SHP77 treated with DMSO at 0.1 percent for 48 hours (cell line): ENCODE measurements at places on chromosomes 16 and 17.
A peak's percentile ranks its signal among the peaks of the same experiment; 100 is the strongest.

DNA sequence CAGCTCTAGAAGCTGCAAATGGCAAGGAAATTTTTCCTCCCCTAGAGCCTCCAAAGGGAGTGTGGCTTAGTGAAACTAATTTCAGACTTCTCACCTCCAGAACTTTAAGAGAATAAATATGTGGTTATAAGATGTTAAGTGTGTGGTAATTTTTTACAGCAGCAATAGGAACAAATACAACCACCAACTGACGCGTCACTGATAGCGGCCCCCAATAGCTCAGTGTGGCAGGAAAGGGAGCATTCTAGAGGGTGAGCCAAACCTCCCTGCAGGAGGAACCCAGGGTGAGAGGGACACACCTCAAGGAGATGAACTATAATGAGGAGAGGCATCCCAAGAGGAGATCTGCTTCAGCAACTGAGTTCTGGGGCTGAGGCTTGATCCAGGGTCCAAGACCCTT is 4.0 kb downstream of the CCL4 start:
- no peak for DNase-seq

DNA sequence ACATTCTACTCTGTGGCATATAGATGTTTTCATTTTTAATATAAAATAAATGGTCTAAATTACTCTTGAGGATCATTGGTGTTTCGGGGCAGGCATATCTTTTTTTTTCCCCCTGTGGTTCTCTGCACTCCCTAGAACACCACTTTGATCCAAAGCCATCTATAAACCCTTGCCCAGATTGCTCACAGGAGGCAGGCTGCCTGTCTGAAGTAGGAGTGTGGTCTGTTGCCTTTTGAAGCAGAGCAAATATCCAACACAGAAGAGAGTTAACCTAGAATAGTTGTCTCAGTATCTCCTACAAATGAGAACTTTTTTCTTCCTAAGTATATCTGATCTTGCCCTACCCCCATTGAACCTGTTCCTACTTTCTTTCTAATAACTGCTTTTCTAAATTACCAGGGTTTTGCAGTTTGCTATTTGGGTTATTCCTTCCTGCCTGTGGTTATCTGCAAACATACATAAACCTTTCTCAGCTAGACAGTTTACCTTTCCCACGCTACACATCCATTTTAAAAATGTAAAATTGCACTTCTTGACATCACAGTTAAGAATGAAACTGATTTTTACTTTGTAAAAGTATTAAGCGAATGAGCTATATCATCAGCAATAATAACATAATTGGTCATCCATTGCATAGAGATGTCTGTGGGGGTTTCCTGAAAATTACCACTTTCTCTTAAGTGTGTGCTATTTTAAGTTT is 4.7 kb upstream of the CMTM1 start:
- DNase-seq: no peak

GRCh38 chr16:77043076-77043475 is 147.9 kb upstream of the MON1B start:
- DNase-seq: peak; percentile 31

DNA sequence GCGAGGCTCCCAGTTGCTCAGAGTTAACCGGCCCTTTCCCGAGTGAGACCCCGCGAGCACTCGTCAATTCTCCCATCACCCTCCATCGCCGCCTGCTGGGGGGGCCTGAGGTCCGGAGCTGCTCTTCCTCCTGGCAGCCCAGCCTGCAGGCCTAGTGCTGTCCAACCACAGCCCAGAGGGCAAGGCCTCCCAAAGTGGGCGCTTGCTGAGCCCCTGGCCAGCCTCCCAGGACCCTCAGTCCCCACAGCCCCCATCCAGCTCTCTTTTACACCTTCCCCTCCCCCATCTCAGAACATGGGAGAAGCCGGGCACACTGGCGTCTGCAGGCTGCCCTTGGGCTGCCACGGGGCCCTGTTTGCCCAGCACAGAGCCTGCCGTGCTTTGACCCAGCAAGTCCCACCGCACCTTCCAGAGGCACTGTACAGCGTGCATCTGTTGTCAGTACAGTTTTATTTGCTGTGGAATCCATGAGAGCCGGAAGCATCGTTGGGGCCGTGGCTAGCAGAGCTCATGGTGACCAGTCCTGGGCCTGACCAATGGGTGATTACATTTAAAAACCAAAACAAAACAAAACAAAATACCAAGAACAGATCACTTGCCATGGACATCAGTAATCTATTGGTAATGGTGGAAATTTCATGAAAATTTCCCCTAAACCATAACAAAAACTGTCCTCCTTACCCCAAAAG is 96.1 kb upstream of the CBX4 start:
- no peak for DNase-seq

- DNase-seq: no peak
Measured at GRCh38 chr17:83036193-83036592, 43.2 kb upstream of the METRNL start.

DNA sequence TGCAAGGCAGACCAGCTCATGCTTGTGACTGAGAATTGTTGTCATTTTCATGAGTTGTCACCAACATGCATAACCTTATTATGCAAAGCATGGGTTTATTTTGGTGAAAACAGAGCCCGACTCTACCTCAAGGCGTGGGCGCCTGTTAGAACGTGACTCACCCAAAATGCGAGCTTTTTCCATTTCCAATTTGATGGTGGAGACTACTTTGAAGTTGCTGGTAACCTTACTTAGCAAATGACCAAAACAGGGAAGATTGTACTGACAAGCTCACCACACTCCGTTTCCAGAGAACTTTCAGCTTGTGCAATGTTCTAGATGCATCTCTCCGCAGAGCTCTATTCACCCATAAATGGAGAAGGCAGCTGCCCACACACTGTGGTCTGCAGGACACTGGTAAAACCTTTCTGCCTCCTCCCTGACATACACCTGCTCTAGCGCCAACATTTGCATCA is 284.5 kb downstream of the MAF start:
- DNase-seq: no peak

DNA sequence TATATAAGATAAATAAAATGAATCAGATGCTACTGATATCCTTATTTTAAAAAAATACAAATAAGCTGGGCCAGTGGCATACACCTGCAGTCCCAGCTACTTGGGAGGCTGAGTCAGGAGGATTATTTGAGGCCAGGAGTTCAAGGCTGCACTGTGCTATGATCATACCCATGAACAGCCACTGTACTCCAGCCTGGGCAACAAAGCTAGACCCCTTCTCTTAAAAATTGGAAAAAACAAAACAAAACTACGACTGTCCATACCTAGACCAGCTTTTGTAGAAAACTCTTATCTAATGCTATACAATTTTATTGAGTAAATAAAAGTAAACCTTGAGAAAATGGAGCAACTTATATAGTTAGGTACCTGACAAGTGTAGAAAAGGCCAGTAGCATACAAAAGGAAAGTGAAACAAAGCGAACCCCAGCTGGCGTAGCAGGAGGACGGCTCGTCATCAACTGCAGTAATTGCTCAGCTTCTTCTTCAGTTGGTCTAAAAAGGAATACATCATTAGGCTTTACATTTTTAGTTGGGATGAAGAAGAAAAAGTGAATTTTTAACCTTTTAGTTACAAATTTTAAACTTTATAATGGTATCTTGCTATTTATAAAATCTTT is 23.6 kb downstream of the INTS2 start:
- no peak for DNase-seq

- no peak for DNase-seq
Measured at GRCh38 chr16:89693931-89694783, 7.3 kb downstream of the SPATA2L start.

DNA sequence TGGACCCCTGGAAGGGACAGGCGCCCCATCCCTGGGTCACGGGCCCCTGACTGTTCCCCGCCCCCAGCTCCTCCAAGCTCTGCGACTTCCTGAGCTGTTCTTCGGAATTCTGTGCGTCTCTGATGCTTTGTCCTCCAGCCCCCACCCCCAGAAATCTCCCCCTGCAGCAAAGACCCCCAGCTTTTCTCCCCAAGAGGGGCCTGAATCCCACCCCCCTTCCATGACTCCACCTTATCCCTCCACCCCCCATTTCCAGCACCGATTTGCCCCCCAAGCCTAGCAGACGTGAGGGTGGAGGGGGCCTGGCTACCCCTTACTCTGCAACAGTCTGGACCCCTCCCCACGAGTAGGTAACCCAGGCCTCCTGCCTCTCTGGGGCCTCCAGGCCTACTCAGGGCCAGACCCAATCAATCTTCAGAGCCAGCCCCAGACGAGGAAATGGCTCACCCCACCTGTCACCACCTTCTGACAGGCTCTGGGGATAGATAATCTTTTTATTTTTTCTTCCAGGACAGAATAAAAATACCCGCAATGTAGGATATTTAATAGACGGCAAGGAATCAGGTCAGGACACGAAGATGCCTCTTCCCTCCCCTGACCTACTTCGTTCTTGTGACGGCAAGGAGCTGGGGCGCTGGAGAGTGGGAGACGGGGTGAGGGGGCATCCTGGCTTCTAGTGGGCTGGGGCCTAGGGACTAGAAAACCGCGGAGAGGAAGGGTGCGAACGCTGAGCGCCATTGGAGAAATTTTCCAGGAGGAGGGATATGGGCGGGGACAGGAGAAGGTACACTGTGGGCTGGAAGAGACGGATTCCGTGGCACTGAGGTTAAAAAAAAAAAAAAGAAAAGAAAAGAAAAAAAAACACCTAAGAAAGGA is 744 bp upstream of the PLXDC1 start:
- no peak for DNase-seq

DNA sequence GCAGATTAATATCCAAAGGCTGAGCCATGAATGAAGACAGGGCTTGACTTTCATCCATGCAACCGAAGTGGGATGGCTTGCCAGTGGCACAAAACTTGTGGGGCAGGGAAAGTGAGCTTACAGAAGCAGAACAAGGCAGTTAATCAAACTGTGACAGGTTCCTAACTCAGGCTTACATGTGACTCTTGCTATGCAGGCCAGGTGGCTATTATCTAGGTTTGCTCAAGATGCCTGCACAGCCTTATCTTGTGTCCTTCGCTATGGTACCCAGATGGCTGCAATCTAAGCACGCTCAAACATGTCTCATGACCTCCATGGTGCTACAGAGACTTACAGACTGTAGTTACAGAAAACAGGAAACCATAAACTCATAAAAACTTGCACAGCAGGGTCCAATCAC is 8.6 kb upstream of the DNAH9 start:
- DNase-seq: no peak

DNA sequence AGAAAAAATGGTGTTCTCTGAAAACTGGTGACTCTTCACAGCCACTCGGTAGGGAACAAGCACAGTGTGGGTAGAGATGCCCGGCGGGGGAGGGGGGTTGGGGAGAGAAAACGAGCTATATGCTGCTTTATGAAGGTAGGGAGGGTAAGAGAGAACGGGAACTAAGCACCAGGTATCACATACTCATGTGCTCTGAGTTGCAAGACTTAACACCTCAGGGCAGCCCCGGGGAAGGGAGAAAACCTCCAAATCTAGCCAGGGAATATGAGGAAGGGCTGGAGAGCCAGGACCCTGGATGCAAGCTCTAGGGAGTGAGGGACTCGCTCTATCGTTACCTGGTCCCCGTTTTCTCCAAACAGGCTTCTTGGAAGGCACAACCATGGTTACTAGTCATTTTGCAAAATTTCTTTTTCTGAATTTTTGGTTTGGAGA is 35.3 kb downstream of the HIC1 start:
- DNase-seq: no peak

GRCh38 chr17:28379814-28380801 is 8.6 kb downstream of the SARM1 start:
- no peak for DNase-seq

GRCh38 chr17:7260651-7261378 is 1.5 kb downstream of the CLDN7 start:
- no peak for DNase-seq

DNA sequence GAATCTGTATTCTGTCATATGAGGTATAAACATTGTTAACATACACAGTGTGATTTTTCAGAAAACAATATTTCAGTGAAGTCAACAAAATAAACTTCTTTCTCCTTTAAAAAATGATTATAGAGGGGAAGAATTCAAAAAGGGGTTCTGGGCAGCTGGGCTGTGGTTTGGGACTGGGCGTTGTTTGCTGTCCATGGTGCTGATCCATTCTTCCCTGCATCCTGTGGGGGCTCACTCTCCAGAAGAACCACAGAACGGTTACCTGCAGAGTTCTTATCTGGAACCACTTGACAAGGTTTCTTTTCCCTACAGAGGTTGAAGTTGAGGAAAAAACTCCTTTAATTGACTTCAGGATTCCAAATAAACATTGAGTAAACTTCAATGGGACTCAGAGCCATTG is 1091.0 kb downstream of the CDH8 start:
- no peak for DNase-seq

DNA sequence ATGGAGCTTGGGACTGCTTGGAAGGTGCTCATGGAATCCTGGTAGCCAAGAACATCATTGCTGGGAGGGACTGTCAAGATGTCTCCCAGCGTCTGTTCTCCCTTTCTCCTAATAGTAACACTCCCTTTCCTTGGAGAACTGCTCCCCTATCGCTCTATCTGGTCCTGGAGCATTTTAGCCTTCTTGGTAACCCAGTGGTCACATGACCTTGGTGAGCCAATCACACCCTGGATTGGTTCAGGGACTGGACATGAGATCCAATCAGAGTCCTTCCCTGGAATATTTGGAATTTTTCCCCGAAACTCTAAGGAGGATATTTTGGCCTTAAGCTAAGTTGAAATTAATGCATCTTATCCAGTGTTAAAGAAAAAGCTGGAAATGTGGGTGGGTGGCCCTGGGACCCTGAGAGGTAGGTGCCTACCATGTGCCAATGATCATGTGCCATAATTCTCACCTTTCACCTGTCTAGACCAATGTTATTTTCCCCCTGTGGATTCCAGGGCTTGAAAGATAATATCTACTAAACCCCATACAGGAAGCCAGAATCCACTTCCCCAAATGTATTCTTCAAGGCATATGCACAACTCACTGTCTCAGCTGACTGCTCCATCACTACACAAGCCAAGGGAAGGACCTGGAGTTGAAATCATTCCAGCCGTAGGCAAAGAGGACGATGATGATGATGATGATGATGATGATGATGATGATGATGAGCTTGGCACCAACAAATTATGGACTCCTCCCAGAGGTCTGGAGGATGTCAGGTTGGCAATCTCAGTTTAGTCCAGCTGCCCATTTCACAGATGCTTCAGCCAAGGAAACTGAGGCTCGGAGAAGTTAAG is 193.2 kb downstream of the RAB11FIP4 start:
- DNase-seq: no peak

DNA sequence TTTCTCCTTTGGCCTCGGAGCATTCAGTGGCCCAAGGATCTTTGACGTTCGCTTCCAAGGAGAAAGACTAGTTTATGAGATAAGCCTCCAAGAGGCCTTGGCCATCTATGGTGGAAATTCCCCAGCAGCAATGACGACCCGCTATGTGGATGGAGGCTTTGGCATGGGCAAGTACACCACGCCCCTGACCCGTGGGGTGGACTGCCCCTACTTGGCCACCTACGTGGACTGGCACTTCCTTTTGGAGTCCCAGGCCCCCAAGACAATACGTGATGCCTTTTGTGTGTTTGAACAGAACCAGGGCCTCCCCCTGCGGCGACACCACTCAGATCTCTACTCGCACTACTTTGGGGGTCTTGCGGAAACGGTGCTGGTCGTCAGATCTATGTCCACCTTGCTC is 1.4 kb downstream of the AOC3 start:
- DNase-seq: no peak

GRCh38 chr16:67093098-67093726 is 16.5 kb upstream of the PHAF1 start:
- no peak for DNase-seq
